Left hindlimb (tissue), 1 donor: ENCODE measurements at places on chromosomes 16 and 17.

GRCh38 chr17:65359016-65359415 is 202.4 kb downstream of the AXIN2 start:
- DNase-seq = no peak

DNA sequence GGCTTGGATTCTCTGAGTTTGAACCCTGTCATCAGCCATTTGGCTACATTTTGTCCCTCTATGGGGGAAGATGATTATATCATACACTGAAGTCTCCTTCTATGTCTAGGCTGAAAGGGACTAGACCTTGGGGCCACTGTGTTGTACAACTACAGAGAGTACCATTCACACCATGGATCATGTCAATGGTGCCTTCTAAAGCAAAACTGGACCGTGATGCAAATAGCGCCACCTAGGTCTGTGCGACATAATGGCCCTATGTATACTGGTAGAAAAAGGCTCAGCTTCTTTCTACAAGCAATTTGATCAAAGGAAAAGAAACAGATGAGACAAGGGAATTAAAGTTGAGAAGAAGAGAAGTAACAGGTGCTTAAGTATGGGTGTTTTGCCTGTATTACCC is 100.7 kb downstream of the LYRM1 start:
- DNase-seq = no peak

GRCh38 chr16:53945996-53946395 is 242.0 kb downstream of the FTO start:
- no peak for DNase-seq

- no peak for DNase-seq
Measured at GRCh38 chr16:57688487-57688986, 6.1 kb upstream of the DRC7 start.

GRCh38 chr17:82424001-82424862 is 5.8 kb upstream of the OGFOD3 start:
- no peak for DNase-seq

DNA sequence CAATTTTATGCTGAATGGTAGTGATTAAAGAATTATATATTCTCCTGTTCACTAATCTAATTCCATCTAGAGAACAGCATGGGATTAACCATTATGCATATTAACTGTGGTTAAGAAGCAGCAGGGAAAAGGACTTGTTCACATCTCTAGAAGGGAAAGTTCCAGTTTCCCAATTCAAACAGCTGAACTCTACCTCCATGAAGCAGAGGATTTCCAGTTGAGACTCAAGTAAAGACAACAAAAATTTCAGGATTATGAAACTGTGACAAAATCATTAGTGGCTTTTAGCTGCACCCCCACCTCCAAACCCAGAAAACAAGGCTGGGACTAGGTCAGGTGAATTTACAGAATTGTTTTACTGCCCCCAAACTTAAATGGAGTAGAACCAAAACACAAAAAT is 73.6 kb downstream of the USP32 start:
- DNase-seq = no peak

GRCh38 chr17:29292071-29292991 is 1.6 kb downstream of the NUFIP2 start:
- peak; percentile 80 for DNase-seq

- DNase-seq = no peak
Measured at GRCh38 chr17:74499992-74500391, 31.3 kb downstream of the CD300LB start.

DNA sequence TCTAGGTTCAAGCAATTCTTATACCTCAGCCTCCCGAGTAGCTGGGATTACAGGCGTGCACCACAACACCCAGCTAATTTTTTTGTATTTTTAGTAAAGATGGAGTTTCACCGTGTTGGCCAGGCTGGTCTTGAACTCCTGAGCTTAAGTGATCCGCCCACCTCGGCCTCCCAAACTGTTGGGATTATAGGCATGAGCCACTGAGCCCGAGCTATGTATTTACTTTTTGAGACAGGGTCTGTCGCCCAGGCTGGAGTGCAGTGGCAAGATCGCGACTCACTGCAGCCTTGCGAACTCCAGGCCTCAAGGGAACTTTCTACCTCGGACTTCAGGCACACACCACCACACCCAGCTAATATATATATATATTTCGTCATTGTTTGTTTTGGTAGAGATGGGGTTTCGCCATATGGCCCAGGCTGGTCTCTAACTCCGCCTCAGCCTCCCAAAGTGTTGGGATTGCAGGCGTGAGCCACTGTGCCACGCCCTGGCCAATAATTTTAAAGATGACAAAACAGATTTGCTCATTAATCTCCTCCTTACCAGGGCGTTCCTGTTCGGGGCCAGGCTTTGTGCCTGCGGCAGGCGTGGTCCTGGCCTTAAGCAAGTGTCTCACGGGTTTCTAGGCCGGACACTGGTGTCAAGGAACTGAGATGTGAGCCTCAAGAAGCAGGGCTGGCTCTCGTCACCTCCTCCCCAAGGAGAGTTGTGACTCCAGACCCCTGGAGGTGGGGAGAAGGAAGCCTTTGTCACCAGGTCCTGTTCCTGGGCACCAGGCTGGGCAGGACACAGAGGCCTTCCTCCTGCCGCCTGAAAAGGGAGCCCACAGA is 4.3 kb upstream of the NPW start:
- no peak for DNase-seq
